ENCODE measurements at places on chromosomes 5 and 9. TPM values are rescaled to one million over a fixed set of nuclear protein-coding genes. Genes with fewer than 3 reads are reported as not detected.

The ZCCHC9 gene
- 37.0 TPM for total RNA-seq

The TEX48 gene
- total RNA-seq: not detected

The CARTPT gene
- not detected for total RNA-seq

The PCDHGB2 gene
- 0.14 TPM for total RNA-seq

GRCh38 chr9:130150779-130151382 lies 21.3 kb upstream of the NCS1 start:
- H3K4me3 ChIP-seq: no peak overlapping the region
- DNase-seq: no peak
- H3K4me1 ChIP-seq: peaks cover 3% of the 10 kb centered on the region
- no peaks in the 10 kb centered on the region for H3K36me3 ChIP-seq

- H3K27ac ChIP-seq: no peak overlapping the region
- no peak for DNase-seq
- H3K27me3 ChIP-seq: no peaks in the 10 kb centered on the region
- peaks cover 14% of the 10 kb centered on the region for H3K4me1 ChIP-seq
- no peak overlapping the region for H3K4me3 ChIP-seq
- peaks cover 23% of the 10 kb centered on the region for H3K36me3 ChIP-seq
These were observed 33.8 kb downstream of the RCL1 start for GRCh38 chr9:4826417-4827166.

DNA sequence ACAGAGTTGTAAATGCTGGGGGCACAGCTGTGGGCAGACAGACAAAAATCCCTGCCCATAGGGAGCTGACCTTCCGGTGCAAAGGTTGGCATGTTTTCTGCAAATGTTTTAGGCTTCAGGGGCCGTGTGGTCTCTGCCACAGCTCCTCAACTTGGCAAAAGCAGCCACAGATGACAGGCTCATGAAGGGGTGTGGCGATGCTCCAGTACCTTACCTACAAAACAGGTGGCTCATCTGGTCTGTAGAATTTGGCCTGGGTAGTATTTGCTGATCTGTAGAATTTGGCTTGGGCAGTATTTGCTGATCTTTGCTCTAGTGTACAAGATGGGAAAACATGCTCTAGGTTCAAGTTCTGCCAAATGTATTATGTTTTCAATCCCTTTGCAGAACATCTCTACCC lies 283.9 kb downstream of the GADD45G start:
- no peaks in the 10 kb centered on the region for H3K36me3 ChIP-seq
- no peak for DNase-seq
- H3K4me3 ChIP-seq: no peak overlapping the region
- no peaks in the 10 kb centered on the region for H3K27me3 ChIP-seq
- H3K27ac ChIP-seq: no peak overlapping the region

- no peaks in the 10 kb centered on the region for H3K4me1 ChIP-seq
- H3K4me3 ChIP-seq: no peak overlapping the region
- no peak overlapping the region for H3K27ac ChIP-seq
- H3K27me3 ChIP-seq: no peaks in the 10 kb centered on the region
- H3K36me3 ChIP-seq: no peaks in the 10 kb centered on the region
These were observed 144.4 kb upstream of the IRX2 start for GRCh38 chr5:2895876-2896275.

DNA sequence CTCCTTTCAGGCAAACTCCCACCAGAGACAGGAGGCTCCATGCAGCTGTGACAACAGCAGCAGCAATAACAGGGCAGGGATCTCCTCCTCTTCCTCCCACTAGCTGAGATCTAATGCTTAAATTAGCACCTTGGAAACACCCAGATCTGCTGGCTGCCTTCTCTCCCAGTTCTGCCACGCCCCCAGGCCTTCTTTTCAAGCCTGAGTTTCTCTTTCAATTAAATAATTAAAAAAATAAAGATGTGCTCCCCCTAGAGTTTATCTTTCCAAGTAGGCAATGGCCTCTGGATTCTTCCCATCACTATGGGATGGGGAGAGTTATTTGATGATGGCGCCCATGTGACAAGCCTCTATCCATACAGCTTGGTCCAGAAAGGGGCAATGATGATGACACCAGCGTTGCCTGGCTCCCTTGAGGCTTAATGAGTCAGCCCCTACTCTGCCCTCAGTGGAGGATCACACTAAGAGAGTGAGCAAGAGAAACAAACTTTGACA lies 3.8 kb downstream of the FAM219A start:
- DNase-seq: peak; percentile 65
- peaks cover 2% of the 10 kb centered on the region for H3K27me3 ChIP-seq
- H3K4me1 ChIP-seq: peaks cover 48% of the 10 kb centered on the region

DNA sequence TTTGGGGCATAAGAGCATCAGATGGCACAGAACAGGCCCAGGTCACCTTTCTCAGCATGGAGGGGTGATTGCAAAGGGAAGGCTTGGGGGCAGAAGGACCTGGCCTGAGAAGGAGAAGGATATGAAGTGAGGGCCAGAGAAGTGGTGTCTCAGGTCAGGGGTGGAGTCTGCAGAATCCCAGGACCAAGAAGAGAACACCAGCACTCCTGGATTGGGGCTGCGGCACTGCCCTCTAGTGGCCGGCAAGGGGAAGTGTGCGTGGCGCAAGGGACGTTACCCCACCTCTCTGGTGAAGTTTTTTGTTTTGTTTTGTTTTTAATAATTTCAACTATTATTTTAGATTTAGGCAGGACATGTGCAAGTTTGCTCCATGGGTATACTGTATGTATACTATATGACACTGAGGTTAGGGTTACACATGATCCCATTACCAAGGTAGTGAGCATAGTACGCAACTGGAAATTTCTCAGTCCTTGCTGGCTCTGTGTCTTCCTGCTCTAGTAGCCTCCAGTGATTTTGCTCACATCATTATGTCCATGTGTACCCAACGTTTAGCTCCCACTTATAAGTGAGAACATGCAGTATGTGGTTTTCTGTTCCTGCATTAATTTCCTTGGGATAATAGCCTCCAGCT lies 1548.6 kb downstream of the EFNA5 start:
- no peaks in the 10 kb centered on the region for H3K4me1 ChIP-seq
- H3K4me3 ChIP-seq: no peak overlapping the region
- H3K36me3 ChIP-seq: no peaks in the 10 kb centered on the region
- peak; percentile 16 for DNase-seq
- H3K27ac ChIP-seq: no peak overlapping the region

DNA sequence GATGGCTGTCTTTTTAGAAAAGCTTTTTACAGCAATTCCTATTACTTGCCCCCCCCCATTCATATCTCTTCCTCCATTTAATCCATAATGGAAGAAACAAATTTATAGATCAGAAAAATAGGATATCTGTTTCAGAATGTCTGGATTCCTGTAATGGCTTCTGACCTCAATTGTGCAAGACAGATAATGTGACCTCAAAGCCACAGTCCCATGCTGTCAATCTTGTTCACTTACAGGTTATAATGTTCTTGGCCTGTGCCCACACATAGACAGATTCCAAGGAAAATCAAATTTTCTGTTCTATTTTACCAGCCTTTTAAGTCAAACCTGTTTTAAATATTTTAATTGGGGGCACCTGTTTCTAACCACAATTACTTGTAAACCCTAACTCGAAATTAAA lies 143.4 kb downstream of the ENTREP1 start:
- peaks cover 3% of the 10 kb centered on the region for H3K27me3 ChIP-seq
- no peaks in the 10 kb centered on the region for H3K36me3 ChIP-seq

DNA sequence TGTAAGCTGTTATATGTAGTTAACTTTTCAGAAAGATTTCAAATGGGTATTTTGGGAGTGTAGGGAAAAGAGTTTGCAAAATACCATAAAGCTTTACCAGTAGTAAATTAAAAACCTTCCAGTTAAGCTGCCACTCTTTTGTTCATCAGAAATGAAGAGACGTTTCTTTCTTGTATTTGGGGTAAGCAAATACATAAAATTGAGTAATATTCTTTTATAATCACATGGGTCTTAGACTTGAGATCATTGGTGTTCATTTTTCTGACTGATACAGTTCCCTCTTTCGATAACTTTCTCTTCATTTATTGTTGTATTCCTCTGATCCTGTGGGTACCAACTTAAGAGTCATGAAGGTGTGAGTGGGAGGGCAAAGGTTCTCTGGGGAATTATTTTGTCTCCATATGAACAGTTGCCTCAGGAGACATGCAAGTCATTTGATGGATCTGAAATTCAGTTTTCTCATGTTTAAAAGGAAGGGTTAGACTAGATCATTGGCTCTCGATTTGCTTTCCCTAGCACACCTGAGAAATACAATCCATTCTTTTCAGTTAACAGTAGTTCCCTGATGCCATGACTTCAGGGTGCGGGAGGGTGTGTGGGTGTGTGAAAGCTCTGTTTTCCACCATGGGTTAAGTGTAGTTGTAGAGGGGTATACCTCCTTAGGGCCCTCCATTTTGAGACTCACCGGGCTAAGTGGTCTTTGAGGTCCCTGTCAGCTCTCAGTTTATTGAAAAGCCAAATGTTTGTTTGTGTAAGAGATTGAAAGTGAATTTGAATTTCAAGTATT lies 47.7 kb downstream of the CNTRL start:
- peak overlapping the region; percentile 95 for H3K27ac ChIP-seq
- peak; percentile 50 for DNase-seq
- H3K4me1 ChIP-seq: peaks cover 47% of the 10 kb centered on the region
- no peaks in the 10 kb centered on the region for H3K27me3 ChIP-seq

- H3K36me3 ChIP-seq: peaks cover 42% of the 10 kb centered on the region
- H3K4me3 ChIP-seq: no peak overlapping the region
- H3K27me3 ChIP-seq: no peaks in the 10 kb centered on the region
These were observed 8.0 kb downstream of the DELE1 start for GRCh38 chr5:141931694-141932093.

DNA sequence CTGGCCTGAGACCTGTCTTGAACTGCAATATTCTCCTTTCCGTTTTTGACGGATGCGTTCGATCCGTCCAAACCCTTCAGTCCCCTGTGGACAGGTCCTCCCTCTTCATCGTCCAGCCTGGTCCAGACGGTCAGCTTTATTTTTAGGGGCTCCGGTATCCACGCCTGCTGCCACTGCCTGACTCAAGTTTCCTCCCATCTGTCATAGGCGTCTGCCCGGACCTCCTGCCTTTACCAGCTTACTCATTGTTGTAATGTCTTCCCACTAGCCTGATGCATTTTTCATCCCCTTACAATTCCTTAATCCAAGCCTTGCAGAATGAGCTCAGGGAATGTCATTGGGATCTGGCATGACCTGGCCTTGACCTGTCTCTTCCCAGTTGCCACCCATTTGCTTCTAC lies 145.8 kb downstream of the TENT4A start:
- no peaks in the 10 kb centered on the region for H3K27me3 ChIP-seq
- H3K36me3 ChIP-seq: no peaks in the 10 kb centered on the region
- H3K4me1 ChIP-seq: no peaks in the 10 kb centered on the region
- H3K27ac ChIP-seq: no peak overlapping the region

DNA sequence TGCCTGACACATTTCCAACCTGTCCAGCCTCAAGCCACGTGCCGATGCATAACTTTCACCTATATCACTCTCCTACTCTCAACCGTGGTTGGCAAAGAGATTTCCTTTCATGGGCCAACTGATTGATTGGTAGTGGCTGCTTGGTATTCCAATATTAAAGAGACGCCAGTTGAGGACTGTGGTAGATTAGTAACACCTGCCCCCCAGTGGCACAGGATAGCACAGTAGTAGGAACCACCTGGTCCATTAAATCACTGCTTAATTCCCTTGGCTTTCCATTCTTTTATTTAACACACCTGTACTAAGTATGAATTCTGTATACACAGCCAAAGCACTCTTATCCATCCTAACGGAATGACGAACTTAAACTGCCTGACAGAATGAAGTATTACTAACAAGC lies 19.1 kb upstream of the FOXB2 start:
- DNase-seq: no peak
- no peak overlapping the region for H3K4me3 ChIP-seq
- H3K27ac ChIP-seq: no peak overlapping the region
- H3K4me1 ChIP-seq: no peaks in the 10 kb centered on the region
- H3K36me3 ChIP-seq: no peaks in the 10 kb centered on the region

DNA sequence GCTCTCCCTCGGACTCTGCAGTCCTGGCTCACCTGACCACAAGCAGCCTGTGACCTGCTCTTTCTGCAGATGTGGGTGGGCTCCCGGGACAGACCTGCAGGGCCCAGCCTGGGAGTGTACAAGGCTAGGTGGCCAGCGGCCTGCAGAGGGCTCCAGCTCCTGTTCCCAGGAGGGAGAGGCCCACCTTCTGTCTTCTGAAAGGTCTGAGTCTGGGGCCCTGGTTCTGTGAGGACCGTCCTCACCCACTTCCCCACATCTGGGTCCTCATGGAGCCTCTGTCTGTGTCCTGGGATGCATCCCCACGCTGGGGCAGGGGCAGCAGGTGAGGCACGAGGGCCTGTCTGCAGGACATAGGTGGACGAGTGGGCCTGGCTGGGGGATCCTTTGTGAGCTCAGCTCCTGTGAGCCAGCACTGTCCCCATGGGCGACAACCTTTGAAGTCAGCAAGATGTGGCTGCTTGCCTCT lies 43.7 kb downstream of the PHF2 start:
- no peak overlapping the region for H3K4me3 ChIP-seq
- H3K27me3 ChIP-seq: no peaks in the 10 kb centered on the region
- DNase-seq: no peak
- peaks cover 2% of the 10 kb centered on the region for H3K36me3 ChIP-seq

DNA sequence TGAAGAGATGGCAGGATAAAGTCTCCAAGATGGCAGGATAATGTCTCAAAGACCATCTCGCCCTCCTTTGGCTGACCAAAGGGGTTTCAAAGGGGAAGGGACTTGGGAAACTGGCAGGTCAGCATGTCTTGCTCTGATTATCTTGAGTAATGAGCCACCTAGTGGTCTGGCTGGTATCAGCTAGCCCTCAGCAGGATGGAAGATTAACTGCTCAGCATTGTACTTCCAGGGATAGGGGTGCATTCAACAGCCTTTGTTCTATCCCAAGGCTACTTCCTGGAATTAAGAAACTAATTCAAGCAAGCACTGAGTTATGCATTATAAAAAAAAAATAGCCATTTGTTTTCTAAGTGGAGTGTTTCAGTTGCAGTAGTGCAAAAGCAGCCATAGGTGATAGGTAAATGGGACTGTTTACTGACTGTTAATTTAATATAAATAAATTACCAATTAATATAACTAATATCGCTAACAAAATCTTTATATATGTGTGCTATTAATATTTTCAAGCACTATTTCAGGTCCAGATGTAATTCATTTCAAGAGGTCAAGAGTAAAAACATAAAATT lies 555.5 kb downstream of the CDH9 start:
- no peaks in the 10 kb centered on the region for H3K27me3 ChIP-seq
- DNase-seq: peak; percentile 12
- no peaks in the 10 kb centered on the region for H3K4me1 ChIP-seq
